ENCODE measurements at places on chromosomes 6 and 20. TPM values are rescaled to one million over a fixed set of nuclear protein-coding genes. Genes with fewer than 3 reads are reported as not detected.

DNA sequence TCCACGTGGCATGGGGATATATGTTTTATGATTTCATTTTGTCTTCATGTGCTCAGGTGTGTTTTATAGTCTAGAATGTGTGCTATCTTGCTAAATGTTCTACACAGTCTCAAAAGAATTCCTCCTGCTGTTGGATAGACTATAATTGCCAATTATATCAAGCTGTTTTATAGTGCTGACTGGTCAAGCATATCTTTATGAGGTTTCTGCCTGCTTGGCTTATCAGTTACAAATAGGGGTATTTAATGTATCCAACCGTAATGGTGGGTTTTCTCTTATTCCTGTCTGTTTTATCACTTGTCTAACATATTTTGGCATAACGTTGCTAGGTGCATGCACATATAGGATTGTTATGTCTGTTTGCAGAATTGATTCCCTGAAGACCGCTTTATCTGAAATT, 201.3 kb downstream of the EYS start:
- DNase-seq = no peak

DNA sequence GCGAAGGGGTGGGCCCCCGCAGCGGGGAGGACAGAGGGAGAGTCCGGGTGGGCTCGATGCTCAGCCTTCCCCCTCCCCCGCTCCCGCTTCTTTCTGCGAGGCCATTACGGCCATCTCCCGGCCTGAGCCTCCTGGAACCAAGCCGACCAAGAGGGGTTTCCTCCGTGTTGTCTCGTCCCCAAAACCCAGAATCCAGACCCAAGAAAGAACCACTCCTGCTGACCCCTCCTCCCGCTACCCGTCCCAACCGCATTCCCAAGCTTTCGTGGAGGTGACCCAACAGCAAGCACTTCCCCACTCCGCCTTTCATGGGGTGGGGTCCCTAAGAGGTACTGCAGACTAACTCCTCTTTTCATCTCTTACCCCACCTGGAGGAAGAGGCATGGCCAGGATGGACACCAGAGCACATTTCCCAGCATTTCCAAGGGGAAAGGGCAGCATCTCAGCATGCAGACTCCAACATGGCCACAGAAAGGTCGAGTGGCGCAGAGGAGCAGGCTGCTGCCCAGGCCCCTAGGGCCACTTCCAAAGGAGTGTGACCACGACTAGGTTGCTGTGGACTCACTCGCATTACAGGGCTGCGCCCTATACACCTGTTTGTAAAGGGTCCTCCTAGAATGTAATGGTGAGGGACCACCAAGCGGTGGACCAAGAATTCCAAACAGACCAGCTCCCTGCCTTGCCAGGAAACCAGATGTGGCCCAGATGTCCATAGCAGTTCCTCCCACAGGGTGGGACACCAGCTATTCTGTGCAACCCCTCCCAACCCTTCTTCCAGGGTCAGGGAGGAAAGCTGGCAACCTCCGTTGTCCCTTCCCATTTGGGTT, 53.4 kb downstream of the MRPL14 start:
- DNase-seq = no peak

- no peak for DNase-seq
Measured at GRCh38 chr6:168684471-168684870, 243.5 kb downstream of the SMOC2 start.

TMEM170B gene
- polyA plus RNA-seq = 0.14 TPM
